Stimulated activated CD4-positive, alpha-beta T cell treated with anti-CD3 and anti-CD28 coated beads, TNF-alpha, amount 100 ng/mL, for 48 hours (primary cell): ENCODE measurements at places on chromosomes 2 and 18.

DNA sequence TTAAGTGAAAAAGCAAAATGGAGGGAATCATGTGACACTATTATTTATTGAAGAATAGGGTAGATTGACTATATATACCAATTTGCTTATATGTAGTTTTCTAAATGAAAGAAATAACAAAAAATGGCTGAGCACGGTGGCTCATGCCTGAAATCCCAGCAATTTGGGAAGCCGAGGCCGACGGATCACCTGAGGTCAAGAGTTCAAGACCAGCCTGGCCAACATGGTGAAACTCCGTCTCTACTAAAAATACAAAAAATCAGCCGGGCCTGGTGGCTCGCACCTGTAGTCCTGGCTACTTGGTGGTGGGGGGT is 59.3 kb upstream of the MYCN start:
- DNase-seq = no peak

GRCh38 chr2:112692495-112692911 is 28.3 kb upstream of the NT5DC4 start:
- DNase-seq = peak; percentile 51

- DNase-seq = no peak
Observed at GRCh38 chr2:85529809-85530208, 9.2 kb upstream of the MAT2A start.

DNA sequence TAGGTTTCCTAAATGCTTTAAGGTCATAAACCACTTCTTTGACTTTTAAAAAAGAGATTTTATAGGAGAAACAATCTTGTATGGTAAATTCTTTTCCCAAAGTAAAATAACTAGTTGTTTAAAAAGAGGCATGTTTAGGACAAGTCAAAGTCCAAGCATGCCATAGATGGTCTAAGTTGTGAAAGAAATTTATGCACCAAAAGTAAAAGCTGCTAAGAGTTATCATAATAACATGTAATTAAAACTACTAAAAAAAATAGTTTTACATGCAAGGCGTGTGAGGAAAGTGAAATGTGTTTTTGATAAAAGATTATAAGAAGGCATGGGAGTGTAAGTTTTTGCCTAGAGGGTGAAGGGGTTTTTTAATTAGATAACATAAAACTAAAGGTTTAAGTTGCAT is 22.5 kb downstream of the FAM210A start:
- no peak for DNase-seq

- DNase-seq = no peak
Observed at GRCh38 chr2:7115364-7115763, 198.2 kb downstream of the RNF144A start.

DNA sequence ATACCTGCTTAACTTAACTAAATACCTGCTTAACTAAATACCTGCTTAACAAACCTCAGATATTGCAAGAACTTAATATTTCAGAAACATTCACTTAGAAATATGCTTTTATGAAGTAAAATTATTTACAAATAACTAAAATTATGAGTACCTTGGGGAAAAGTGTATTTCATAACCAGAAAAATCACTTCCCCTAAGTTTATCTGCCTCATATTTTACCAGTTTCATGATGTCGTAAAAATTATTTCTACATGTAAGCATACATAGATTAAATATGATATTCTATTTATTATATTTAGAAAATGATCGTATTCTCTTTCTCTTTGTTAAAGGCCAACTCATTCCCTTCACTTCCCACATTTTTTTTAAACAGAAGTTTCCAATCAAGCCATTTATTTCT is 41.5 kb upstream of the DSC1 start:
- DNase-seq = no peak

GRCh38 chr18:27135504-27136207 is 49.5 kb downstream of the CHST9 start:
- no peak for DNase-seq

- DNase-seq = no peak
Observed at GRCh38 chr2:206422493-206422892, 20.8 kb upstream of the ADAM23 start.

DNA sequence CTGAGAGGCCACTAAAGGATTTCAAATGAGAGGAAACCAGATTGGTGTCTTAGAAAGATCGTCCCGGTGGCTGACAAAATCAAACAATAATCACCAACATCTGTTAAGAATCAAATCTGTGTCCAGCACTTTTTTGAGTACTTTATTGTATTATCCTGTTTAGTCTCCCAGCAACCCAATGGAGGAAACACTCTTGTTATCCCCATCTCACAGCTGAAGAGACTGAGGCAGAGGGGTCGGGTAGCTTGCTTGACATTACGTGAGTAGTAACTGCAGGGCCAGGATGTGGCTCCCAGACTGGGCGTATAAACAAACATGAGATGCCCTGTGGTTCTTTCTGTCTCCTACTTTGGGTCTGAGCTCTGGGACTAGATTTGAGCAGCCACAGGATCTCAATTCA is 76.0 kb downstream of the KLHL29 start:
- DNase-seq = no peak

DNA sequence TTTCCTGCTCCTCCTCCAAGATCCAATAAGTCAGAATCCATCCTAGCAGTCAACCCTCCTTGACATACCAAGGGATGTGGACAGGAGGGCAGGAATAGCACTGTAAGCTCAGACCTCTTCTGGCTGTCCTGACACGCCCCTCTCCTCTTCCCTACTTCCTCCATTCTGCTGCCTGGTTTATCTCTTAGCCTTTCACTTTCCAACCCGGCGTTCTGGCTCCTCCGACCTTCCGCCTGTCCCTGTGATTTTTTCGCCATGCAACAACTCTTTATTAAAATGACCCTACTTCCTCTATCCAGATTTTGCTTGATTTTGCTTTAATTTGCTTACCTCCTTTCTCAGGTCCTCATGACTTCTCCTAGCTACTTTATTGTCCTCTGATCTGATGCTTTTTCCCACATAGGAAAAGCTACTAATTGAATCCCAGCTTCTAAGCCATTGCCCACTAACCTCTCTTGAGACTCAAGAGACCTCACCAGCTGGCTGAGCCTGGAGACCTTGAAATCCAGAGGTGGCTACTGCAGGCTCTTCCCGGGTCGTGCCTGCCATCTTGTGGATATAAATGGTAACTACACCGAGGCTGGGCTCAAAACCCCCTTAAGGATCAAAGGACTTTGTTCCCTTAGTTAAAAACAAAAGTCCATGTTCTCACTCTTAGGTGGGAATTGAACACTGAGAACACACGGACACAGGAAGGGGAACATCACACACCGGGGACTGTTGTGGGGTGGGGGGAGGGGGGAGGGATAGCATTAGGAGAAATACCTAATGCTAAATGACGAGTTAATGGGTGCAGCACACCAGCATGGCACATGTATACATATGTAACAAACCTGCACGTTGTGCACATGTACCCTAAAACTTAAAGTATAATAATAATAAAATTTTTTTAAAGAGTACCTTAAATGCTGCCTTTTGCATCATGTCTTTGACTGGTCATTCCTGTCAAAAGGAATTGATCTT is 139.4 kb downstream of the AKAIN1 start:
- DNase-seq = no peak

DNA sequence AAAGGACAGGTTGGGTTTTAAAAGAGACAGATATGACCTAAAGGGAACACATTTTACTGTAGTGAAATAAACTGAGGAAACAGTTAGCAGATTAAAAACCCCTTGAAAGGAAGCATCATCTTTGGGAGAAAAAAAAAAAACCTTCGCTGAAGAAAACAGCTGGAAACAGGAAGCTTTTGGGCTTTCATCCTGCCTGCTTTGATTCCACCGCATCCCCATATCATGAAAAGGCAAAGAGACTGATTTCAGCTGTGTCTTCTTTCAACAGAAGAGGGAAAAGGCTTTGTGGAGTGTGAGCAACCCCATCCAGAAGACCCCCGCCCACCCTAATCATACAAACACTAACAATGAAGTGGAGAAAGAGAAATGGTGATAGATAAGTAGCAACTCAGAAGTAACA is 86.4 kb downstream of the TCF4 start:
- no peak for DNase-seq

GRCh38 chr2:73415906-73416305 is 30.3 kb downstream of the ALMS1 start:
- no peak for DNase-seq

DNA sequence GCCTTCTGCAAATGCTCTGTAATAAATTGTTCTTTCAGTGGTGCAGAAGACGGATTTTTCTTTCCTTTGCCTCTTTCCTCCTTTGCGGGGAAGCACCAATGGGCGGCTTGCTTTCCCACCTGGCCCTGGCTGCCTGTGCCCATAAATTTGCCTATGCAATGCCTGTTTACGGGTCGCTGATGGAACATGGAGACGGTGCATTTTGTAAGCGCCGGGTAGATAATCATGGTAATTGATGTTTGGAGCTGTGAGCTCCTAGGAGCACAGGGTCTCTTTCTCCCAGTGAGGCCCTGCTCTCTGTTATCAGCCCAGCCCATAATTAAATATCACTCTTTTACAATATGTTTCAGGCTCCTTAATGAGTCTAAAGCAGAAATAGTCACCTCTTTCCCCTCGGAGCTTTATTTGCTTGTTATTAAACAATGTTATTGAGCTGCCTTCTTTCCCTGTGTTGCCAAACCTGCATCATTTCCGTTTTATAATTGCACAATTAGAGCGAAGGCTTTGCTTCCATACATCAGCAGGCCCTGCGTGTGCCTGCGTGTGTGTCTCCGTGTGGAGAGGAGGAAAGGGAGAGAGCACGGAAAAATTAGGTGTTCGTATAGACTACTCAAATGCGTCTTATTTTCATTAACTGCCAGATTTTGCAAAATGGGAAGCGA is 437.4 kb upstream of the POU3F3 start:
- no peak for DNase-seq

DNA sequence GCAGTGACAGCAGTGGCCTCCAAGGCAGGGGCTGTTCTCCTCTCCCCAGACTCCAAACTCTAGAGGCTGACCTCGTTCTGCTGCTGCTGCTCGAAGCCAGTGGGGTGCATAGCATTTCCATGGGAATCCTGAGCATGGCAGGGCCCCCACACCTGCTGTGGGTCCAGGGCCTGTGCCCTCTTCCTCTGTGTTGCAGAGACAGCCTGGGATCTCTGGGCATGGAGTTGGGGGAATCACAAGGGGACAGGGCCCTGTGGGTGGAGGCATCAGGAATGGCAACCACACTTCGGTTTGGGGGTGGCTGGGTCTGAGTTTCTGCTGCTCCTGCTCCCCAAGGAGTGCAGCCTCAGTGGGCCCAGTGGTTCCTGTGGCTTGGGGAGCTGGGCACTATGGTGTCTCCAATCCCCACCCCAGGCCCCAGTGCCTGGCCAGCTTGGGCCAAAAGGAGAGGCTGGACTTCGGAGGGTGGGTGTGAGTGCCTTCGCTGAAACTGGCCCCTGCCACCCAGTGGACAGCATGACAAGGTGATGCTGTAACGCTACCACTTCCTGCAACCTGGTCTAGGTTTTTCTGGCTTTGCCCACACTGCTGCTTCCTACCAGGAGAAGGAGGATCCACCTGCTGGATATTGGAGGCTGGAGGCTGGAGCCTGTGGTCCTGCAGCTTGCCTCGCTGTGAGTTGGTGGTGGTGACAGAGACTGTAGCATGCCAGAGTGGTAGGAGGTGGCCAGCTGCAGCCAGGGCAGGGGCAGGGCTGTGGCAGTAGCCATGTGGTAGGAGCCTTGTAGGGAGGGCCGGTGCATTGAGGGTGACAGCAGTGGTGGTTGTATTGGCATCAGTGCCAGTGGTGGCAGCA is 56.6 kb downstream of the SOWAHC start:
- DNase-seq = no peak

GRCh38 chr18:50189160-50189559 is 5.8 kb downstream of the MYO5B start:
- no peak for DNase-seq

DNA sequence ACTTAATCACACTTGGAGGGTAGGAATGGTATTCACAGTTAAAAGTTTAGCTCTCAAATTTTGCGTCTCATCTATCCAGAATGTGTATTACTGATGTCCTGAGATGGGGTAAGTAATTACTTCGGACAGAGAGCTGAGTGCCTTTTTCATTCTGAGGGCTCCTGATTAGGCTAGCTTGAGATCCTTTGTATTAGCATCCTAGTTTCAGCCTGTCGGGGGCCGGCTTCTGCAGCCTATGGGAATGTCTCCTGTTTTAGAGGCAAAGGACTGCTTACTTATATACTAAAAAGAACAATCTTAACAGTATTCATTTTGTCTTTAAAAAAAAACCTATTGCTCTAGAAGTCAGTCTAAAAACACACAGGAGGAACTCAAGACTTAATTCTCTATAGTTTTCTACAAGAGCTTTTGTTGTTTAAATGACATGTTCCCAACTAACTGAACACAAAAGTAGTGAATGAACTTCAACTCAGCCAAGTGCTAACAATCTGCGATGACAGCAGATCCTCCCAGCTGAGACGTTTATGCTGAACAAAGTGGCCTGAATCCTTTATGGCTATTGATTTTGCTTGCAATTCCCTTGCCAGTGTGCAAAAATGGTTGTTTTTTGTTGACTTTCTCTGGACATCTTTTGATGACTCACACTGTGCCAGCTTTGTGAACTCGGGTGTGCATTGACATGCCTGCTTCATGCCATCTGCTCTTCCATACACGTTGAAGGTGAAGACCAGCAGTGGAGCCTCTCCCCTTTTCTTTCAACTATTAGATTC is 118.7 kb downstream of the LYPD6B start:
- DNase-seq = no peak
